Inflammatory macrophage treated with lipopolysaccharide for 1 hour (primary cell): ENCODE measurements at places on chromosomes 3 and 15.
A peak's percentile ranks its signal among the peaks of the same experiment; 100 is the strongest.

GRCh38 chr3:125528920-125529319, 8.9 kb upstream of the SNX4 start:
- no peak for DNase-seq

DNA sequence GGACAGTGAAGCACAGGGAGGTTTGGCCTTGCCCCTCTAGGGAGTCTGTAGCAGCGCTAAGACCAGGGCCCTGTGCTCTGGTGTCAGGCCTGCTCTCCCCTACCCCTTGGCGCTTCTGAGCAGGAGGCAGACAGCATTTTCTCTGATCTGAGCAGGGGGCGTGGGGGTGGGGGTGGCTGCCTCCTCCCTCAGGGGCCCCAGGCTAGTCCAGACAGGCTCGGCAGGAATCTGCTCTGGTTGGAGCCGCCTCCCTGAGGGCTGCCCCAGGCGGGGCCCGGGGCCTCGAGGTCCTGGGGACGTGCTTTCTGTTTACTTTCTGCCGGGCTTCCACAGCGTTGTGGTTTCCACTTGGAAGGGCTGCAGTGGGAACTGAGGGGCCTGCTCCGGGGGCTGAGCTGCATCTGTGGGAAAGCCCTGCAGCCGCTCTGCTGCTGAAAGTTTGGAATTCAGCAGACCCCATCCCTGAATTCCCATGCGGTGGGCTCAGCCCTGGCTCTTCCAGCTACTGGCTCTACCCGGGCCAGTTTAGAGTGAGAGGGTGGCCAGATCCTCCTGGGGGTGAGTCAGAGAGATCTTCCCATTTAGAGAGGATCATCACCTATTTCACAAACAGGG, 105.4 kb downstream of the LINGO1 start:
- no peak for DNase-seq

- DNase-seq: peak; percentile 70
Measured at GRCh38 chr15:40047415-40048210, 8.6 kb upstream of the SRP14 start.

DNA sequence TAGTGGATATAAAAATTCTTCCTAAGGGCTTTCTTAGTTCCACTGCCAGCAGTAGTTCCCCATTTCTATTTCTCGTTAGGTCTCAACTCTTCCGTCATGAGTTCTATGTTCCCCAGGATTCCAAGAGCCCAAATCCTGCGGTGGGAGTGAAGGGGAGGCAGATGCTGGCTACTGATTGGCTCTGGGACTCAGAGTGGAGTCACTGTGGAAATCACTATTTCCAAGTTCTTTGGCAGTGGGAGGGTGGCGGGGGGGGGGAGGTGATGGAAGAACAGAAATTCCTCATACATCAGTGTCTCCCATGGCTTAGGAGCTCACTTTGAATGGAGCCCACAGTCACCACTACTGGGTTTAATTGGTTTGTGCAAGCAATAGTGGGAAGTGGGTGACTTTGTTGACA, 5.6 kb downstream of the CCR1 start:
- DNase-seq: peak; percentile 77

GRCh38 chr15:73935547-73935946, 9.3 kb downstream of the LOXL1 start:
- DNase-seq: no peak

GRCh38 chr3:20573175-20573574, 387.2 kb upstream of the SGO1 start:
- DNase-seq: no peak

DNA sequence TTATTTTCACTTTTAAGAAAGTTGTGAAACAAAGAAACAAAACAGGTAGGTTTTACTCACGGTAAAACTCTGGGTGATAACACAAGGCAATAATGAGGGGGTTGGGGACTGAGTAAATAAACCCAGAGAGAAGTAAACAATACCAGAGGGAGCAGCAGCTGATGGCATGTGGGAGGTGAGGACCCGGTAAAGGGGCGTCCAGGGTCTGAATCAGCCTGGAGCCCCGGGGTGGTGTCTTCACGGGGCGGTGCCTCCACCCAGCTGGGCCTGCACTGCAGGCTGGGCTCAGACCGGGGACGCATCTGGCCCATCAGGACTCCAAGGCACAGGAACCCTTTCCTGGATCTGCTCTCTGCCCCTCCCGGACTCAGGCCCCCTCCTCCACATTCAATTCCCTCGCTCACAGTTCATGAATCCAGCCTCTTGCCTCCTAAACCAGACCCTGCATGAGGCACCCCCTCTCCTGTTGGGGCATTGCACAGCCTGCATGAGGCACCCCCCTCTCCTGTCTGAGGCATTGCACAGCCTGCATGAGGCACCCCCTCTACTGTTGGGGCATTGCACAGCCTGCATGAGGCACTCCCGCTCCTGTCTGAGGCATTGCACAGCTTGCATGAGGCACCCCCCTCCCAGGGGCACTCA, 73.9 kb upstream of the MFGE8 start:
- DNase-seq: no peak

- DNase-seq: no peak
Measured at GRCh38 chr3:85148036-85148435, 189.2 kb downstream of the CADM2 start.

- DNase-seq: no peak
Measured at GRCh38 chr3:111582120-111582474, 13.0 kb downstream of the ZBED2 start.

DNA sequence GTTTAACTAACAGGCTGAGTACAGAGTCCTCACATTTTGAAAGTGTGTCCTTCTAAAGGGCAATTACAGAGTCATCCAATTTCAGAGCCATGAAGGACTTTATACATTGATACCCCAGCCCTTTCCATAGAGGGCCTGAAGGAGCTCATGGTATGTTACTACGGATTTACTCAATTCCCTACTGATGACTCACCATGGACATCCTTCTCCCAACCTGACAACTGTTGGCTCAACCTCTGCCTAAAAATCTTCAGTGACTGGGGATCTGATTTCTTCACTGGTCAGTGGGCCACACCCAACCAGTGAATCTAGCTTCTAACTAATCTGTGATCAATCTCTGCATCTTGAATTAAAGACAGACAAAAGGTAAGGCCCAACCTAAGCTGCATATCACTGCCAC, 963.4 kb upstream of the CFAP20DC start:
- DNase-seq: no peak

- DNase-seq: no peak
Measured at GRCh38 chr3:141352262-141352984, 15.9 kb upstream of the ZBTB38 start.

DNA sequence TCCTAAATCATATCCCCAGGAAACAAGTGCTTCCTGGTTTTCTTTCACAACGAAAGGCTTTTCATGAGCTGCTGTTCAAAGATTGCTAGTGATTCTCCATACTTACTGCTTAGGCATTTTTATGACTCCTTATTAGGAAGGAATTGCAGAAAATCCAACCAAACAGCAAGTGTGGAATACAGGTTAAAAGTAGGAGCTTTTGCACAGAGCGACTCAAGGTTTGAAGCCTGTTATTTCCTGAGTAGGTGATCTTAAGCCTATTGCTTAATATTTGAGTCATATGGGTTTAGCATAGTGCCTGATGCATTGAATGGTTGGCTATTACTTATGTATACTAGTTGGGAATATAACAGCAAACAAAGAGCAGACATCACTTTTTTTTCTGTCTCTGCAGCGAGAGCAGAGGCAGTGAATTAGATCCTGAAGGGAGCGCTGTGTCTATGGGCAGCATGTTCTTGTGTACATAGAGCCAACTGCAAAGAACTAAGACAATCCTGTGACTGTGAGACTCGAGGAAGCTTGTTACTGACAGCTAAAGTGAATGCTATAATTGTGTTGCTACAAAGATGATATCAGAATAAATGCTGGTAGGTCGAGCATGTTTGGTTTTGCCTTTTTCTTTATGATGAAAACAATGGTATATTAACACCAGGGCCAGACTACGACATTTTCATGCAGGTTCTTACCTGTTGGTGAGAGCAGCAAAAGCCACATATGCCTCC, 6.3 kb downstream of the TM4SF1 start:
- DNase-seq: peak; percentile 61

DNA sequence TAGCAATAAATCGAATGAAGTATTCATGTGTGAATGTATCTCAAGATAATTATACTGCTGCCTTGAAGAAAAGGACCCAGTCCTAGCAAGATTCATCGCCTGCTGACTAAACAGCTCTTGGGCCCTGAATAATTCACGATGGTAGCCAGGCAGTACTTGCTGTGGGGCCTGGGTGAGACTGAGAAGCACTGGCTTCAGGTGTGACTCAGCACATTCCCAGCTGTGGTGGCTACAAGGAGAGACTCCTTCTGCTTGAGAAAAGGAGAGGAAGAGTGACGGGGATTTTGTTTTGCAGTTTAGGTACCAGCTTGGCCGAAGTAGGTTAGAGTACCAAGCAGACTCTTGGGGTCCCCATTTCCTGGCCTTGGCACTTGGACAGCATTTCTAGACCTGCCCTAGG, 47.6 kb upstream of the CD200R1L start:
- DNase-seq: no peak

GRCh38 chr3:169387751-169388696, 275.5 kb downstream of the MECOM start:
- peak; percentile 74 for DNase-seq

- no peak for DNase-seq
Measured at GRCh38 chr3:155745795-155746550, 1.1 kb upstream of the PLCH1 start.

- DNase-seq: no peak
Measured at GRCh38 chr3:28891485-28891884, 389.4 kb upstream of the RBMS3 start.

DNA sequence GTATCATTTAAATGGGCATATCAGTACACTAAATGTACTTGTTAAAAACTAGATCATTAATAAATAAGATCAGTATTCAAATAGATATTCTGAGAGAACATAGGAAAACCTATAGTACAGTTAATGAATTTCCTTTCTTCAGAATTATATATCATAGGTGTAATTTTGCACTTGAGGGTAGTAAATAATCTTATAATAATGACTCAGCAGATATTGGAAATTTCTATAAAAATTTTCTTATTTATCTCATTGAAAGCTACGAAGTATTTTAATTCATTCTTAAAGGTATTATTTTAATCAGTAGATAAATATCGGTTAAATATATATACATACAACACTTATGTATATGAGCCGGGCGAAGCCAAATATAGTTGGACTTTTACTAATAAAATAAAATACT, 300.9 kb upstream of the SOX2 start:
- no peak for DNase-seq

DNA sequence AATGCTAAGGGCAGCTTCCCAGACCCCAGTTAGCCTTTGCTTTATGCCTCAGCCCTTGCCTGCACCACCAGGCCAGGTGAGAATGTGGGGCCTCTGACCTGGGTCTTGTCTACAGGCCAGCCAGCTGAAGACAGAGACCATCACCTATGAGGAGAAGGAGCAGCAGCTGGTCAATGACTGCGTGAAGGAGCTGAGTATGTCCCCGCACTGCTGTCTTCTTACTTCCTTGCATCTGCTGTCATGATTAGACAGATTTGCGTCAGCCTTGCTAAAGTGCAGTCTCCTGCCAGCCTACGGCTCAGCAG, 74.6 kb downstream of the CCK start:
- no peak for DNase-seq

DNA sequence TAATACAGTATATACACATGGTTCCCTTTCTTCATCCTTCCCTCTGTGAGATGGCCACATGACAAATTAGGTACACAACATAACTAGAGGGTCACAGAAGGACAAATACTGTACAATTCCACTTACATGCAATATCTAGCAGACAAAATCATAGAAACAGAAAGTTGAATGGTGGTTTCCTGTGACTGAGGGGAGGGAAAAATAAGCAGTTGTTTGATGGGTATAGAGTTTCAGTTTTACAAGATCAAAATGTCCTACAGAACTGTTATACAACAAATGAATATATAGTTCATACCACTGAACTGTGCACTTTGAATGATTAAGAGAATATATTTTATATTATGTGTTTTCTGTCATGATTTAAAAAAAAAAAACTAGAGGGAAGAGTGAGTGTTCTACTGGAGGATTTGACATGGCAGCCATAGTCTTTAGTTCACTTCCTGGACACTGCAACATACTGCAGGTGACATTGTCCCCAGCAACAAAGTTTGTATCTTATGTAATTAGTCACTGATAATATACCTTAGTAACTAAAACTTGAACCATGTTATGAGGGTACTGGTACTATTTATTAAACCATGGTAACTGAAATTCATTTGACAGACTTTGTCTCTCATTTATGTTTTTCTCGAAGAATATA, 37.2 kb downstream of the CCDC54 start:
- DNase-seq: no peak

DNA sequence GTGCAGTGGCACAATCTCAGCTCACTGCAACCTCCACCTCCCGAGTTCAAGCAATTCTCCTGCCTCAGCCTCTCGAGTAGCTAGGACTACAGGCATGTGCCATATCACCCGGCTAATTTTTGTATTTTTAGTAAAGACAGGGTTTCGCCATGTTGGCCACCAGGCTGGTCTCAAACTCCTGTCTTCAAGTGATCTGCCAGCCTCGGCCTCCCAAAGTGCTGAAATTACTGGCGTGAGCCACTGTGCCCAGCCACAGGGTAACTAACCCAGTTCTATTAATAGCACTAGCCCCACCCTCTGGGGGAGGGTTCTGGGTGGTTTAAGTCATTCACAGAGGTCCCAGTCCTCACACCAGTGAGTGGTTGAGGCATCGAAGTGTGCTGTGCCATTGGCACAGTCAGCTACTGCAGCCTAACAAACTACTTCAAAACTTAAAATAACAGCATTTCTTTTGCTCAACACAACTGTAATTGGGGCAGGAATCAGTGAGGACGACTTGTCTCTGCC, 44.0 kb downstream of the RHCG start:
- no peak for DNase-seq

- DNase-seq: no peak
Measured at GRCh38 chr3:133136114-133137041, 98.2 kb downstream of the TMEM108 start.

GRCh38 chr15:87816811-87817210, 439.7 kb downstream of the NTRK3 start:
- no peak for DNase-seq

- no peak for DNase-seq
Measured at GRCh38 chr3:10570196-10570946, 65.0 kb upstream of the ATP2B2 start.

- peak; percentile 21 for DNase-seq
Measured at GRCh38 chr3:58234516-58234931, 3.1 kb upstream of the ABHD6 start.

DNA sequence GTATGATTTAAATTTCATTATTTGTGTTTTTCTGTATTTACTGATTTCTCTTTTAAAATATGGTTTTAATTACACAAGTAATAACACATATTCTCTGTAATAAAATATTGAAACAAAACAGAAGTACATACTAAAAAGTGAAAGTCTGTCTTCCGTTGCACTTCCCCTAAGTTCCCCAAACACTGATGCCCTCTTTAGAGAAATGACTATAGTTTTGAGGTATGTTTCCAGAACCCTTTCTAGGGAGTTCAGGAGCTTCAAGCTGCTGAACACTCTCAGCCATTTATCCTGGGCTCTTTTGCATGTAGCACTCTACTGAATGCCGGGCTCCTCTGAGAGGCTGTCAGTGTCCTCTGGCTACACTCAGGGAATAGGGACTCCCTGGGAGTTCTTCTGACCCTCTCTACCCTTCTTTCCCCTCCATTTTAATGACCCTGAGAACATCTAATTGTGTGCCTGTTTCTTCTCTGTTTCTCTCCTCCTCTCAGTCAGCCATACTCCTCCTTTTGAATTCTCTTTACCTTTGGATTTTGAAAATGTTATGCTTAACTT, 60.4 kb upstream of the KCNAB1 start:
- DNase-seq: peak; percentile 9

GRCh38 chr15:80424381-80424780, 20.2 kb downstream of the ARNT2 start:
- DNase-seq: no peak
